Chondrocyte (in vitro differentiated cells): ENCODE measurements at places on chromosomes 3 and 15. TPM values are rescaled to one million over a fixed set of nuclear protein-coding genes. Genes with fewer than 3 reads are reported as not detected.

DNA sequence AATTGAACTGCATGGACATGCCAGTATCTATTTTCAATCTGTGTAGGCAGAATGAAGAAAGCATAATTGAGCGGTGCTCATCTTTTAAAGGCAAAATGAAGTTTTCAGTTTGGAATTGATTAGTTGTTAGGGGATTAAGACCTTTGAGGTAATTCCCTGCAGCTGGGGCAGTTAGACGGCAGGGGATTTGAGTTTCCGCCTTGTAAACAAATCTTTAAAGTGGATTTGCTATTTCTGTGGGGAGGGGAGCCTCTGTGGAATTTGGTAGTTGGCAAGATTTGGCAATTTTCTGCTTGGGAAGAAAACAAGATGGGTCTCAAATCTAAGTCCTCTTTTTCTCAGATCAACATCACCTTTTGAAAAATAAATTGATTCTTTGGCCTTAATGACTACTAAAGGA, 212.5 kb upstream of the CNTN6 start:
- DNase-seq = no peak
- no peaks in the 10 kb centered on the region for H3K36me3 ChIP-seq
- no peaks in the 10 kb centered on the region for H3K4me1 ChIP-seq

GRCh38 chr3:70298385-70298784, 14.1 kb downstream of the MDFIC2 start:
- H3K4me3 ChIP-seq = no peak overlapping the region
- no peaks in the 10 kb centered on the region for H3K36me3 ChIP-seq
- H3K27ac ChIP-seq = no peak overlapping the region
- DNase-seq = no peak

GRCh38 chr3:109254770-109255169, 61.5 kb downstream of the DPPA2 start:
- DNase-seq = no peak
- H3K36me3 ChIP-seq = no peaks in the 10 kb centered on the region
- no peak overlapping the region for H3K27ac ChIP-seq
- peaks cover 23% of the 10 kb centered on the region for H3K4me1 ChIP-seq
- no peaks in the 10 kb centered on the region for H3K27me3 ChIP-seq

GRCh38 chr3:126446301-126446700, 29.4 kb downstream of the ZXDC start:
- H3K4me1 ChIP-seq = peaks cover 4% of the 10 kb centered on the region
- no peak overlapping the region for H3K4me3 ChIP-seq
- H3K27ac ChIP-seq = no peak overlapping the region
- no peak for DNase-seq
- H3K27me3 ChIP-seq = no peaks in the 10 kb centered on the region

GRCh38 chr3:171245796-171246765, 214.1 kb downstream of the TNIK start:
- no peaks in the 10 kb centered on the region for H3K27me3 ChIP-seq
- H3K4me3 ChIP-seq = no peak overlapping the region
- no peak for DNase-seq
- no peaks in the 10 kb centered on the region for H3K36me3 ChIP-seq
- H3K4me1 ChIP-seq = no peaks in the 10 kb centered on the region

GRCh38 chr3:192169332-192169915, 557.9 kb downstream of the FGF12 start:
- no peaks in the 10 kb centered on the region for H3K36me3 ChIP-seq
- H3K27ac ChIP-seq = no peak overlapping the region
- peaks cover 2% of the 10 kb centered on the region for H3K27me3 ChIP-seq
- no peak overlapping the region for H3K4me3 ChIP-seq

DNA sequence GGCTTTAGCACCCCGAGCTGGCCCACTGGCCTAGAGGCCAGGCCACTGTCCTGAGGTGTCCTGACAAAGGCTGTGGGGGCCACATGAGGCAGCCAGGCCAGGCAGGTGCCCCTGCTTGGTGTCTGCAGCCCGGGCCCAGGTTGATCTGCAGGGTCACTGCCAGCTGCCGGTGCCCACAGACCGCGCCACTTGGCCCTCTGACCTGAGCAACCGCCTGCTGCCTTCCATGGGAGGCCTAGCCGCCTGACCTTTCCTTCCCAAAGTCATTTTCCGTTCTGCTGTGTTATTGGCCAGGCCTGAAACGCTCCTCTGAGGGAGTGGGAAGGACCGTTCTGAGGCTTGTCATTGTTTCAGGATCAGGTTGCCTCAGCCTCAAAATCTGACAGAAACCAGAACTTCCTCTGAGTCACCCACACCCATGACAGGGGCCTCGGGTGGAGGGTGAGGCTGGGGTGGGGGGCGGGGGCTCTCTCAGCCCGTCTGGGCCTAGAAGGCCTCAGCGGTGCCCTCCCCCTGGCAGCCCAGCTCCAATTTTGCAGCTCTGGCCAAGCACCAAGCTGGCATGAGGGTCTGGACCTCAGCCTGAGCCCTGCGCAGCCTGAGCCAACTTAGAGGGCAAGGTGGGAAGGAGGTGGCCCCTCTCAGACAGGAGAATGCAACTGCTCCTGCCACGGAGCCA, 140.7 kb upstream of the MEF2A start:
- H3K4me3 ChIP-seq = no peak overlapping the region
- no peak for DNase-seq
- H3K36me3 ChIP-seq = no peaks in the 10 kb centered on the region
- H3K27ac ChIP-seq = peak overlapping the region; percentile 89
- no peaks in the 10 kb centered on the region for H3K27me3 ChIP-seq

DNA sequence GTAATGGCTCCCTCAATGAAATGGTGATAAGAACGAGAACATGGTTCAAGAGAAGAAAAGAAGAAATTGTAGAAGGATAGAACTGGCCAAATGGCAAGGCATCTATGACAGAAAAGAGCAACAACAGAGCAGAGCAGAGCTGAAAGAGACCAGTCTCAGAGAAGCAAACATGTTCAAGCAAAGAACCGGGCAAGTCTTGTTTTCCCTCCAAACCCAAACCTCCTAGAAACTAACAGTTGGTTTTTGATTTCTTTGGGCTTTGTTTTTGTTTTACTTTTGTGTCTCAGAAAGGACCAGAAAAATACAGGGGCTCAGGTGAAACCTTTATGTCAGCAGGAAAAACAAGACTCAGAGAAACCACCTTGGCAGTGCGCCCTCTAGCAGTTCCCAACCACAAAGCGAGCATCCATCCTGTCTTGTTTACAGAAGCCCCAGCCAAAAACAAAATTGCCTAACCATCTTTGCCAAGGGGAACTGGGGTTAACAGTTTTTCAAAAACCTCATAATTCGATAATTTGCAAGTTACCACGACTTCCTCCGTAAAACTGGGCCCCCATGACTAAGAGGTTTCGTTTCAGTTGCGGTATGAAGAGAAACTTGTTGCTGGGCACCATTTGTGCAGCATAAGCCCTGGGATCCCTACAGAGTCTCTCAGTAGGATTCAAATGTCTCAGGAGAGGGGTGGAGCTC, 159.2 kb upstream of the SLC24A5 start:
- H3K27me3 ChIP-seq = peaks cover 14% of the 10 kb centered on the region
- no peak overlapping the region for H3K27ac ChIP-seq
- no peaks in the 10 kb centered on the region for H3K36me3 ChIP-seq

DNA sequence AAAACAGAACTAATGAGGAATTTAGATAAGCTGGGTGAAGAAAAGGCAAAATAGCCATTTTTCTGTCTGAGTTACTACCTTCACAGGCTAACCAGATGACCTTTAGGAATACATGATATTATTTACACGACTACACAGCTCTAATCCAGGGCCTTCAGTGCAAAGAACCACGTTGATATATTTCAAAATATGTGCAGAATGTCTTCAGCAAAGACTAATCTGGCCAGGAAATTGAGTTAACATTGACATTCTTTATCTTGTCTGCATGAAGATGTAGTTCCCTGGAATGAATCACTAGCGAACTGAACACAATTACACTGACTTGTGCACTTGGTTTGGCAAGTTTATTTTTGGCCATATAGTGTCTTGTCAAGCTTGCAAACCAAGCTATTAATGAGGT, 41.5 kb downstream of the PDHB start:
- peaks cover 21% of the 10 kb centered on the region for H3K36me3 ChIP-seq
- no peak for DNase-seq
- H3K27me3 ChIP-seq = no peaks in the 10 kb centered on the region
- H3K4me1 ChIP-seq = peaks cover 27% of the 10 kb centered on the region
- H3K27ac ChIP-seq = no peak overlapping the region

- no peaks in the 10 kb centered on the region for H3K27me3 ChIP-seq
- H3K4me1 ChIP-seq = peaks cover 31% of the 10 kb centered on the region
- H3K36me3 ChIP-seq = peaks cover 4% of the 10 kb centered on the region
- DNase-seq = no peak
- no peak overlapping the region for H3K4me3 ChIP-seq
These were observed 2.6 kb upstream of the APEH start for GRCh38 chr3:49671291-49672288.

GRCh38 chr3:127814325-127814781, 8.0 kb downstream of the MGLL start:
- no peak overlapping the region for H3K27ac ChIP-seq

GRCh38 chr3:12579905-12580304, 23.0 kb downstream of the MKRN2 start:
- peaks cover 40% of the 10 kb centered on the region for H3K36me3 ChIP-seq
- peaks cover 9% of the 10 kb centered on the region for H3K4me1 ChIP-seq
- DNase-seq = no peak
- H3K4me3 ChIP-seq = no peak overlapping the region
- peak overlapping the region; percentile 75 for H3K27ac ChIP-seq
- H3K27me3 ChIP-seq = no peaks in the 10 kb centered on the region

DNA sequence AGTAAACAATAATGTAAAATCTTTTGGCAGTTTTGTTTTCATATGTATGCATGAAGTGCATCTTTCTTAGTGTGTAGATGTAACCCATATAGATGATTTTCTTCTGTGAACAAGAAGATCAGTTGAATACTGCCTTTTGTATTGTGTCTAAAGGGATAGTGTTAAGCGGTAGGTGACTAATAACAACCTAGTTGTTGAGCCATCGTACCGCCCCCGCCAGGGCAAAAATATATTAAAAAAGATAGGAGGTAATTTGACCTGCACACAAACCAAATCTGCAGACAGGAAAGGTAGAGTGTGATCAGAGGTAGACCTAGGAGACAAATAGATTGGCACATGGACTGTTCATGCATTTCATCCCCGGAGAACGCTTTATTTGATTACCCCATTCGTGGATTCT, 3.3 kb upstream of the GMNC start:
- H3K36me3 ChIP-seq = no peaks in the 10 kb centered on the region
- H3K4me3 ChIP-seq = no peak overlapping the region
- no peak overlapping the region for H3K27ac ChIP-seq
- no peak for DNase-seq

- H3K4me1 ChIP-seq = peaks cover 2% of the 10 kb centered on the region
- no peaks in the 10 kb centered on the region for H3K36me3 ChIP-seq
- peak overlapping the region; percentile 68 for H3K4me3 ChIP-seq
- no peaks in the 10 kb centered on the region for H3K27me3 ChIP-seq
These were observed 27.6 kb upstream of the RAB7A start for GRCh38 chr3:128698211-128699047.

DNA sequence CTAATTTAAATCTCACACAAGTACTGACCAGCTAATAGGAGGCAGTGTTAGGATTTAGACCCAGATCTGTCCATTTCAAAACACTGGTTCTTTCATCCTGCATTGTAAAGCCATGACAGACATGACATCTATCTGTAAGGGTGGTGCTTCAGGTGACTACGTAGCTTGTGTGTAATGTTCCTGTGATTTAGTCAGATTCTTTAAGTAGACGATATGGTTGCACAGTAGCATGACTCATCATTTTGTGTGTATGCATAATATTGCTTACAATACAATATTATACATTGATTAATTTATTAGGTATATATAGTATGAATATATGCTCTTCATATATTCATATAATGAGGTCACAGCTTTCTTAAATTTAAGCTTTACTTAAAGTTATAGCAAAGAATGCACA, 628.5 kb downstream of the GRM7 start:
- H3K27ac ChIP-seq = no peak overlapping the region
- H3K4me3 ChIP-seq = no peak overlapping the region
- no peak for DNase-seq

DNA sequence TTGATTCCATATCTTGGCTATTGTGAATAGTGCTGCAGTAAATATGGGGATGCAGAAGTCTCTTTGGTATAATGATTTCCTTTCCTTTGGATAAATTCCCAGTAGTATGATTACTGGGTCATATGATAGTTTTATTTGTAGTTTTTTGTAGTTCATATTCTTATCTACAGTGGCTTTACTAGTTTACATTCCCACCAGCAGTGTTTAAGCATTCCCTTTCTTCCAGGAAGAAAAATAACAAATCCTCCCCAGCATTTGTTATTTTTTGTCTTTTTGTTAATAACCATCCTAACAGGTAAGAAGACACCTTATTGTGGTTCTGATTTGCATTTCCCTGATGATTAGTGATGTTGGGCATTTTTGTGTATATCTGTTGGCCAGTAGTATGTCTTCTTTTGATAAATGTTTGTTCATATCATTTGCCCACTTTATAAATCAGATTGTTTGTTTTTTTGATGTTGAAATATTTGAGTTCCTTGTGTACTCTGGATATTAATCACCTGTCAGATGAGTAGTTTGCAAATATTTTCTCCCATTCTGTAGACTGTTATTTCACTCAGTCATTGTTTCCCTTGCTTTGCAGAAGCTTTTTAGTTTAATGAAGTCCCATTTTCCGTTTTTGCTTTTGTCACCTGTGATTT, 163.3 kb upstream of the THRB start:
- no peak overlapping the region for H3K4me3 ChIP-seq
- H3K27me3 ChIP-seq = peaks cover 3% of the 10 kb centered on the region
- peaks cover 7% of the 10 kb centered on the region for H3K4me1 ChIP-seq
- H3K36me3 ChIP-seq = peaks cover 7% of the 10 kb centered on the region
- no peak for DNase-seq

GRCh38 chr15:53530761-53531160, 228.7 kb downstream of the WDR72 start:
- no peak for DNase-seq
- no peaks in the 10 kb centered on the region for H3K36me3 ChIP-seq
- H3K4me3 ChIP-seq = no peak overlapping the region
- H3K4me1 ChIP-seq = no peaks in the 10 kb centered on the region

GRCh38 chr3:168950622-168951021, 712.9 kb downstream of the MECOM start:
- H3K4me1 ChIP-seq = no peaks in the 10 kb centered on the region
- DNase-seq = no peak
- no peaks in the 10 kb centered on the region for H3K27me3 ChIP-seq
- H3K27ac ChIP-seq = no peak overlapping the region
- H3K4me3 ChIP-seq = no peak overlapping the region

GRCh38 chr15:72511536-72511935, 37.4 kb downstream of the ARIH1 start:
- H3K27ac ChIP-seq = no peak overlapping the region
- no peak overlapping the region for H3K4me3 ChIP-seq
- H3K4me1 ChIP-seq = peaks cover 52% of the 10 kb centered on the region
- no peaks in the 10 kb centered on the region for H3K27me3 ChIP-seq
- no peak for DNase-seq
- no peaks in the 10 kb centered on the region for H3K36me3 ChIP-seq

LRRC3B gene
- total RNA-seq = not detected in 3 replicates

PXK gene
- 30.2 to 32.0 TPM (median 31.4 TPM) in 3 replicates for total RNA-seq

GOLGA8F gene
- not detected in 3 replicates for total RNA-seq

TMEM40 gene
- total RNA-seq = not detected in 3 replicates

GAP43 gene
- total RNA-seq = 3.3 to 33.7 TPM (median 3.6 TPM) in 3 replicates

PRR20G gene
- not detected in 3 replicates for total RNA-seq

STRIT1 gene
- not detected in 3 replicates for total RNA-seq

TLNRD1 gene
- 11.4 to 18.7 TPM (median 17.0 TPM) in 3 replicates for total RNA-seq

CP gene
- total RNA-seq = not detected in 3 replicates

DUOXA2 gene
- not detected in 3 replicates for total RNA-seq

ICE2 gene
- 32.1 to 42.8 TPM (median 37.3 TPM) in 3 replicates for total RNA-seq

CLDN16 gene
- total RNA-seq = 0.20 TPM in 1 of 3 replicates, not detected in the others
